ENCODE measurements at places on chromosomes 5 and 9.

DNA sequence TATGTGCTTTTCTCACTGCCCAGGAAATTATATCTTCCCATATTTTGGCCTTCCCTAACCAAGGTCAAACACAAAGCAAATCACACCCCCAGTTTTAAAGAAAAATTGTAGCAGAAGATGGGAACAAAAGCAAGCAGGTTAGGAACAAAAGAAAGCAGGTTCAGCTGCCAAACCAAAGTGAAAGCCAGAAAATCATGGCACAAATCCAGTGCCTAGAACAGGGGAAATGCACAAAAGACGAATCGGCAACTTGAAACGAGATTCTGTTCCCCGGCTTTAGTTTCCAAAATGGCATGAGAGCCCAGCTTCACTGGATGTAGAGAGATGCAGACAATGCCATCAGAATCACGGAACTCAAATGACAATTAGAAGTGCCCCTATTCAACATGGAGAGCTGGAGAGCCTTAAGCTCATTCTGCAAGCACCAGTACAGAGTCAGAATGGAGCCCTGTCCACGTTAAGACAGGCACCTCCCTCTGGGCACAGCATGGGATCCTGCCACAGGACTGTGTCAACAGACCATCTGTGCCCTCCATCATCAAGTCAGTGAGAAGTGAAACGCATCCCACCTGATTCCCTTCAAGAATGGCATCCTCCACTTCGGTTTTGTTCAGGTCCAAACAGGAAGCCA is 13.8 kb downstream of the DNAH5 start:
- DNase-seq = no peak

- no peak for DNase-seq
Measured at GRCh38 chr9:108939975-108940374, 5.8 kb downstream of the ABITRAM start.

DNA sequence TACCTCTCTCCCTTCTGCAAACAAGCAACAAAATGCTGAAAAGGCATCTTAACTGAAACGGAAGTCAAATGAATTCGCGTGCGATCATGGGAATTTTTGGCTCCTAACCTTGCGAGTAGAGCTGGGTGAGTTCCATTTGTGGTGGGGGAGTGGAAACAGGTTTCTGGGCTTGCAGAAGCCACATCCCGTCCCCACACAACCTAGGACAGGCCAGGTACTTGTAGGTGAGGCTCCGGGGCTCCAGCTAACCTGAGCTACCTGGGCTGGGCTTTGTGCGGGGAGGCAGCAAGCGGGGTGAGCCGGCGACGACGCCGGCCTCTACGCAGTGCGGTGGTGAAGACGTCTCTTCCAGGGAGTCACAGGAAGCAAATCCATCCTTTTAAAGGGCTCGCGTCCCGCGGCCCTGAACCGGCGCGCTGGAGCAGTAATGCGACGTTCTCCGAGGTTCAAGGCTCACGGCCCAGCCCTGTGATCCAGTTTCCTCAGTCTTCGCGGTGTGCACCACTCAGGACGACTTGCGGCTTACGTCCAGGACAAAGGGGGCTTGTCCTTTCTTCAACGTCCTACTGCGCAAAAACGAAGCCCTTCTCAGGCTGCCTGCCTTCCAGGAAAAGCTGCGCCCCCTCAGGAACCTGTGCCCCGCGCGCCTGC is 567 bp upstream of the SPIN1 start:
- DNase-seq = peak; percentile 82

DNA sequence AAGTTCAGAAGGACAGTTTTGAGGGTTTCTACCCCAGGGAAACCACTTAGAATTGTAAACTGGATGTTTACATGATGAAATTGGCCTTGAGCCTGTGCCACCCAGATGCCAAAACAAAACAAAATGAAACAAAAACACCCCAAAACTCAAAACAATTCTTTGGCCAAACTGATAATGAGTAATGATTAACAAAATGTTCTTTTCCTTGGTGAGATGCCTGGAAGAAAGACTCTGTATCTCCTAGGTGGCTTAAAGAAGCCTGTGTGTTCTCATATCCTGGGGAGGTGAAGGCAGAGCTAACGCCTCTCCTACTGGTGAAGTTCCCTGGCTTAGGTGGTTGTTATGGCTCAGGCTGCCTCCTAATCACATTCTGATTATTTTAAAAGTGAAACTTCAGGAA is 120.5 kb downstream of the NPR3 start:
- DNase-seq = no peak

DNA sequence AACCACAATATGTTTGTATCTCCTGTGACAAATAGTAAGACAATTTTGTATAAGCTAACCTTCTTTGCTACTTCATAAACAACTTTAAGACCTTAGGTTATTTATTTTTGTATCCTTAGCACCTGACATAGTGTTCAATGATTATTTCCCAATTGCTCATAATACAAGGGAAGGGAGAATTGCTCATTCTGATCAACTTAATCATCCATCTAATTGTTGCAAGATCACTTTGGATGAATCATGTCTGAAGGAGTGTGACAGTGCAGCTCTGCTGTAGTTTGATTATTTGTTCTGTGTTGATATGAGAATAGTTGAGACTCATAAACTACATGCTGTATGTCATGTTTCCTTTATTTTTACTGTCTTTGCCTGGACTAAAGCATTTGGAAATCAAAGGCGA is 721.3 kb upstream of the SEMA6A start:
- no peak for DNase-seq

GRCh38 chr5:133251296-133252132 is 199.7 kb downstream of the HSPA4 start:
- no peak for DNase-seq

- DNase-seq = no peak
Measured at GRCh38 chr9:20989923-20990341, 41.5 kb downstream of the HACD4 start.

- no peak for DNase-seq
Measured at GRCh38 chr5:80082731-80083100, 47.6 kb downstream of the THBS4 start.

GRCh38 chr9:105357937-105358336 is 89.9 kb upstream of the FSD1L start:
- DNase-seq = no peak

Data from RKO (cell line).